Skin of body (tissue), 3 donors: ENCODE measurements at places on chromosomes 5 and 9. TPM values are rescaled to one million over a fixed set of nuclear protein-coding genes. Genes with fewer than 3 reads are reported as not detected.
A peak's percentile ranks its signal among the peaks of the same experiment; 100 is the strongest.

TYRP1 gene
- 73.9 TPM for total RNA-seq

DNA sequence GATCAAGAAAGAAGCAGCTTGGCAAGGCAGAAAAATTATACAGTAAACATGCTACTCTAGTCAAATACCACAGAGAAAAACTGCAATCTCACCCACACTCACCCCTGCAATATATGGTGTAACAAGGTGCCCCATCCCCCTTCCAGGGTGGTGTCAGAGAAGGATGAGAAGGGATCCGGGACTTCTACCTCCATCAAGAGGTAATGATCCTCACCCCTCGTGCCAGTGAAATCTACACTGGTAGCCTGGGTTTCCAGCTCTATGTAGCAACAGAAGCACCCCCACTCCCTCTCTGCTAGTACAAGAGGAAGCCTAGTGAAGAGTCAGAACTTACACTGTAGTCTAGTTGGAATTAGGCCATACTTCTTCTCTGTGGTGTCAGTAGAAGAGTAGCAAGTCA, 18.9 kb downstream of the SLCO4C1 start:
- DNase-seq: no peak

GRCh38 chr9:124098141-124098905, 86.8 kb downstream of the LHX2 start:
- no peak for DNase-seq

DNA sequence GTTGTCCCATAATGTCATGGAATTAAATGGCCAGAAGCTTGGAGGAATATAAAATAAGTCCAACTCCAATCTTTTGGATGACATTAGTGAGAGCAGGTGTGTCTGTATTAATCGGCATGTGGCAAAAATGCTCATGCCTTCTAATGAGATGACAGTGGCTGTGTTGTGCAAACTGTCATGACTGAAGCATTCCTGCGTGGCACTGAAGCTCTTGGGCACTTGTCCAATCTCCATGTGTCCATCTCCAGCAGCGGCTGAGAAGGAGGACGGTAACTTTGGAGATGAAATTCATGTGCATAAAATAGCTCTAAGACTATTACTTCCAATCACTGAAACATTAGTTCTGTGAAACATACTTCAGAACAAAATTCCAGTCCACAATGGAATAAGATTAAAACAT, 697.5 kb upstream of the GRAMD2B start:
- no peak for DNase-seq

DNA sequence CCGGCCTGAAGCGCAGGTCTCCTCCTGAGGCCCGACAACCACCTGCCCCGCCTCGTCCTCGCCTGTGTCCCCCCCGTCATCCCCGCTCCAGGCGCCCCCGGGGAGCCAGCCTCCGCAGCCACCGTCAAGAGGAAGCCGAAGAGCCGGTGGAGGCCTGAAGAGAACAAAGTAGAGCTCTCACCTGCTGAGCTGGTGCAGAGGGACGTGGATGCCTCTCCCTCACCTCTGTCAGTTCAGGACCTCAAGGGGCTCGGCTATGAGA, 169.9 kb downstream of the HINT1 start:
- DNase-seq: no peak

GRCh38 chr5:169072233-169072632, 228.7 kb downstream of the SLIT3 start:
- DNase-seq: no peak

LMBRD2 gene
- 11.3 TPM for total RNA-seq

NOXA1 gene
- total RNA-seq: 0.30 TPM

DNA sequence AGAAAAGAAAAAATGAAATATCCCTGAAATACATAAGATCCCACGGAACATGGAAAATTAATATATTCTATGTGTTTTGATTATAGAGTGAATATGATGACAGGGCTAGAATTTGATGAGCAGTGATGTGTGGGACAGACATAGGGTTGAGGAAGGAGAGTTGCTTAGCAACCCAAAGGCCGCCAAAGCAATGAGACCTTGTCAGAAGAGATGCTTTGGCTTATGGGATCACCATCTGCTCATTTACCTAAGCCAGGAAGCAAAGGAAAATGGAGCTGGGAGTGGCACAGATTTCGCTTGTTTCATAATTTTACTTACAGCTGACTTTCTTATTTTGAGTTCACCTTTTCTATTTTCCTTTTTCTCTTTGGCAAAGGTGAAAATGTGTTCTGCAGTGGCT, 20.9 kb upstream of the HAPLN1 start:
- DNase-seq: no peak

DNA sequence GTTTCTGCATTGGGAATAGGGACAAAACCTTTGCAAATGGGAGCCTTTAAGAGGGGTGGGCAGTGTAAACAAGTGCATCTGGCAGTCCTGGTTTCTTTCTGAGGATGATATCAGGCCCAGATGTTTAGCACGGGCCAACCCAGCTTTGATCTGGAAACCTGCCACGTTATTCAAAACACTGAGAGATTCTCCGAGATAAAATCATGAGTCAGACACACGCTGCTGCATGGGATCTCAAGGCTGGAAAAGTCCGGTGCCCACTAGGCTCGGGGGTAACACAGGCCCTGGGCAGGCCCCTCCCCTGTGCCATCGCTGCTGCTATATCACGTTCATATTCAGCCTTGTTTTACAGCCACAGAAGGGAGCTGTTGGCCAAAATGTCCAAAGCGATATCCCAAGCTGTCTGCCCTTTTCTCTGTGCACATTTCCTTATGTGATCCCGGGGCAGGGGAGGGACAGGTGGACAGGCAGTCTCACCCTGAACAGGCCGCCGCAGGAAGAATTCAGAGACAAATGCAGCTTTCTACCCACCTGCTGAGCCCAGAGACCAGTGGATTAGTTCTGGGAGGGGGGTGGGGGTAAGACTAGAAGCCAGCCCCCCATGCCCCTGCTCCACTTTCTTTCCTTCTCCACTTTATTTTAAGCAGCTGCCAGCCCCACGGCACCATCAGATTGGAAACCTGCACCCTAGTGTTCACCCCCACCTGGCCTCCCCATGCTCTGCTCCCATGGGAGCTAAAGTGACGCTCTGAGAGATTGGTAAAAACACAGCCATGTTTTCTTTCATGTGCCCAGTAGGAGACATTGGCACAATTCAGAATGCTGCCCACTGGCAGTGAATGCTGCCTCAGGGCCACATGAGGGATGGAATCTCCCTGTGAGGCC, 63.1 kb downstream of the TMOD1 start:
- DNase-seq: peak; percentile 20

GRCh38 chr5:474840-475661, 32.1 kb downstream of the EXOC3 start:
- no peak for DNase-seq

GRCh38 chr5:116763987-116764866, 189.6 kb upstream of the SEMA6A start:
- no peak for DNase-seq

MBLAC2 gene
- 6.7 TPM for total RNA-seq
